ENCODE measurements at places on chromosomes 5 and 9. TPM values are rescaled to one million over a fixed set of nuclear protein-coding genes. Genes with fewer than 3 reads are reported as not detected.

SLCO6A1 gene
- not detected for total RNA-seq

IQGAP2 gene
- total RNA-seq = 34.9 TPM

LCN15 gene
- not detected for total RNA-seq

NUTM2F gene
- total RNA-seq = not detected

TMCO6 gene
- 18.3 TPM for total RNA-seq

DRD1 gene
- 0.24 TPM for total RNA-seq

ANXA2R gene
- 1.1 TPM for total RNA-seq

PCDHB3 gene
- 1.4 TPM for total RNA-seq

DBH gene
- 11.5 TPM for total RNA-seq

DPH7 gene
- 20.0 TPM for total RNA-seq

PTGR1 gene
- total RNA-seq = 73.0 TPM

PCDHGA2 gene
- total RNA-seq = 0.91 TPM

HMMR gene
- 1.9 TPM for total RNA-seq

GAPT gene
- total RNA-seq = 0.28 TPM

GFPT2 gene
- total RNA-seq = 6.2 TPM

CDKN2B gene
- 13.8 TPM for total RNA-seq

KCNMB1 gene
- 0.80 TPM for total RNA-seq

TMEM252 gene
- total RNA-seq = not detected

ZNF354C gene
- total RNA-seq = 1.4 TPM

SPINK13 gene
- total RNA-seq = 1.7 TPM

C9orf153 gene
- total RNA-seq = not detected

ARHGEF39 gene
- 0.68 TPM for total RNA-seq

CTNND2 gene
- 2.1 TPM for total RNA-seq

RNF183 gene
- not detected for total RNA-seq

CCL28 gene
- 0.17 TPM for total RNA-seq

DENND4C gene
- total RNA-seq = 34.6 TPM

All from adrenal gland (tissue), 19 donors.